ENCODE measurements at places on chromosomes 2 and 18. TPM values are rescaled to one million over a fixed set of nuclear protein-coding genes. Genes with fewer than 3 reads are reported as not detected.

DNA sequence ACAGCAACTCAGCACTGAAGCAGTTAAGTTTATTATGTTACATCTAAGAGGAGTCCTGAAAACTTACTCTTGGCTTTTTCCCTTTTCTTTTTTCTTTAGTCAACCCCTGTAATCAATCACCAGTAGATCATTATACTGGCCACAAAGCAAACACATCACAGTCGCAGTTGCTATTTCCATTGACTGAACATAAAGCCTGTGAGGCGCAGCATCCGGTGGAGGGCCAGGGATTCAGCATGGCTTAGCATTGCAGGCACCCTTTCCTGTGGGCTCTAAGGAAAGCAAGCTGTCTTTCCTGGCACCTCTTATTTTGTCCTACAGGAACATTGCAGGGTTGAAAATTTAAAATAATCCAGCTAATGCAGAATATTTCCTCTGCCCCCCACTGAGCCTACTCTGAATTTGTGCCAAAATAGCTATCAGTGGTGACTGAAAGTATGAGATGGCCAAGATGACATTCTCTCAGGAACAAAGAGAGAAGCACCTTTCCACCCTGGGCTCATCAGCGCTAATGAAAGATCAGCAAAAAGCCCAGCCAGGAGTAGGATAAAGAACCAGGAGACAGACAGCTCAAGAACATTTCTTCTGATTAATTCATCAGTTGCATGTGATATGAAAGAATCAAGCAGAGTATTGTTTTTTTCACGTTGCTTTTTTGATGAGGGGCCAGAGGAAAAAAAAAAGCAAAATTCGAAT is 85.3 kb upstream of the SULT1C3 start:
- no peak overlapping the region for H3K4me3 ChIP-seq
- H3K4me1 ChIP-seq: no peaks in the 10 kb centered on the region
- no peaks in the 10 kb centered on the region for H3K36me3 ChIP-seq
- H3K27me3 ChIP-seq: no peaks in the 10 kb centered on the region

DNA sequence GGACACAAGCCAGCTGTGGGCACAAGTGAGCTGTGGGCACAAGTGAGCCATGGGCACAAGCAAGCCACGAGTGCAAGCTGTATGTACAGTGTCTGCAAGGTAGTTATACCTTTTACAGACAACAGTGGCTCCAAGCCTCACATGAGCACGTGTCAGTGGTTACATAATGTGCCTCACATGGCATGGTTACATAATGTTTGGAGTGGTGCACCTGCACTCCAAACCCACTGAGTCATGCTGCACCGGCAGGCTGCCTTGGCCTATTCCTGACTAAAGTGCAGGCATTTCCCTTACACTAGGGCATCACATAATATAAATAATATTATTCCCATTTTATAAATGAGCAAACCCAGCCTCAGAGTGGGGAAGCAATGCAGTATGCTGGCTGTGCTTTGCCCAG is 62.6 kb downstream of the MARCO start:
- peaks cover under 1% of the 10 kb centered on the region for H3K27me3 ChIP-seq
- H3K4me1 ChIP-seq: no peaks in the 10 kb centered on the region
- no peaks in the 10 kb centered on the region for H3K36me3 ChIP-seq
- no peak overlapping the region for H3K27ac ChIP-seq
- H3K4me3 ChIP-seq: no peak overlapping the region

TCF7L1 gene
- 3.7 TPM for polyA plus RNA-seq

CYP27C1 gene
- not detected for polyA plus RNA-seq

- H3K4me1 ChIP-seq: no peaks in the 10 kb centered on the region
- no peak overlapping the region for H3K27ac ChIP-seq
- no peaks in the 10 kb centered on the region for H3K36me3 ChIP-seq
- DNase-seq: no peak
Measured at GRCh38 chr18:76750917-76751890, 71.2 kb upstream of the ZNF236 start.

DNA sequence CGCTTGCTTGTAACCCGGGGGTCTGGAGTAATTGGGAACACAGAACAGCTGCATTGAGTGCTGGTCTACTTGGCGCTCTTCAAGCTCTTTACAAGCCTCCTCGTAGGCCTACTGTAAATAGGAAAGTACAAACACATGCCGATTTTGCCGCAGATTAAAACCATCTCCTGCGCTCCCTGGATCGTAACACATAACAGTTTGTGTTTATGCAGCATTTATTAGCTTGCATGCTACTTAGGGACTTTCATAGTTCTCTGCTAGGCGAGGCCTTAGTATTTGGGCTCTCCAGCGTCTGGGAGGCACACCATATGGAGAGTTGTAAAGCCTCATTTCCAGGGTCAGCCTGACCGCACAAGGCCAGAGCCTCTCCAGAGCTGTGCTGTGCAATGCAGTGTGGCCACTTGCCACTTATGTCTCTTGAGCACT is 84.0 kb upstream of the HAAO start:
- no peaks in the 10 kb centered on the region for H3K27me3 ChIP-seq
- no peak overlapping the region for H3K27ac ChIP-seq
- H3K4me3 ChIP-seq: no peak overlapping the region

GKN1 gene
- not detected for polyA plus RNA-seq

NOL4 gene
- polyA plus RNA-seq: 0.49 TPM

DNA sequence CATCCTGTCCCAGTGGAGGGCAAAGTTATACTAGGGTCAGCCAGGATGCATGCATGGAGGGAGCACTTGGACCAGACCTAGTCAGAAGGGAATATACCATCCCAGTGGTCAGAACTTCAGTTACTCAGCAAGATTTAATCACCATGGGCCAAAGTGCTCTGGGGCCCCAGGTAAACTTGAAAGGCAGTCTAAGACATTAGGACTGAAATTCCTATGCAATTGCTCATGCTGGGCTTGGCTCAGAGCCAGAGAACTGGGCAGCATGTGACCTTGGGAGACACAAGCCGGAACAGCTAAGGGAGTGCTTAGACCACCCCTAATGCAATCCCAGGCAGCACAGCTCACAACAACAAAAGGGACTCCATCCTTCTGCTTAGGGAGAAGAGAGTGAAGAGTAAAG is 401.3 kb downstream of the KCNJ3 start:
- H3K27me3 ChIP-seq: no peaks in the 10 kb centered on the region
- no peak overlapping the region for H3K4me3 ChIP-seq
- DNase-seq: no peak
- H3K36me3 ChIP-seq: no peaks in the 10 kb centered on the region
- no peaks in the 10 kb centered on the region for H3K4me1 ChIP-seq
- H3K27ac ChIP-seq: no peak overlapping the region

DNA sequence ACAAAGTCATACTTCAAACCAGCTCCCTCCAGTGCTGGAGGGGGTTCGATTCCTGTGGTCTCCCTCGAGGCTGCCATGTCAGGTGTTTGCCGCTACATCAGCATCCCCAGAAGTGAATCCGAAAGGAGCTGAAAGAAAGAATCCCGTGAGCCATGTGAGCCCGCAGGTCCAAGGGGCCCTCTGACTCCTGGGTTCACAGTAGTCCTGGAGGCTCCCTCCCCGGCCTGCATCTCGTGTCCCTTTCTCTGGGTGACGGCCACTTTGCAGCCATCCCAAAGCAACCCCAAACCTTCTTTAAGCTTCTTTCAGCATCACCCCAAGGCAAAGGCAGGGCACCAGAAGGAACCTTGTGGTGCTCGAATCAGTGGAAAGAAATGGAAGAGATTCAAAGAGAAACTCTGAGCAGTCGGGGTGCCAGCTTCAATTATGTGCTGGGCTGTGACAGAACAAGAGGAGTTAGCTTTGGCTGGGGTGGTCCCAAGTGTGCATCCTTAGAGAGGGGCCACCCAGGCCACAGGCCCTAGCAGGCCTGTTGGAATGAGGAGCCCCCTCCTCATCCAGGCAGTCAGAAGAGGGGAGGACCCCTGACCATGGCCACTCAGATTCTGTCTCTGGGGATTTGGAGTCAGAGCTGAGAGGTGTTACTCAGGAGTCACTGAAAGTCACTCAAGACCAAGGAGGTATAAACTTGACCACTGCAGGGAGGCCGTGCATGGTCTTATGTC is 59.7 kb downstream of the CIB4 start:
- no peak overlapping the region for H3K27ac ChIP-seq
- H3K4me3 ChIP-seq: no peak overlapping the region
- no peaks in the 10 kb centered on the region for H3K36me3 ChIP-seq
- DNase-seq: peak; percentile 11
- H3K27me3 ChIP-seq: peaks cover 63% of the 10 kb centered on the region

DNA sequence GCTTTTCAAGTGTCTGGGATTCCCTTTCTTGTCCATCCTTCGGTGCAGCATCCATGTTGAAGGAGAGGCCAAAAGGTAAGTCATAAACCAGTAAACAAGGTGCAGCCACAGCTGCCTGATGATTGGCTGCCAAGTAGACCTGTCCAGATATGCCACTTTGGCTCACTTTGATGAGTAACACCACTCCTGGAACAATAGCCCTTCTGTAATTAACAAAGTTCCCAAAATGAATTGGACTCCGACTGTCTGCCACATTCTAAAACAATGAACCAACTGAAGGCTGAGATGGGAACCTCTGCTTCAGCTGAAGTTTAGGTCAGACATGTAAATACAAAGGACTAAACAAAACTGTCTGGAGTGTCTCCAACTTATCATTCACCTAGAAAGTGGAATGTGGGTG is 82.2 kb upstream of the LGALSL start:
- no peaks in the 10 kb centered on the region for H3K4me1 ChIP-seq
- H3K27me3 ChIP-seq: peaks cover 17% of the 10 kb centered on the region
- DNase-seq: no peak

GRCh38 chr2:111030945-111031344 is 89.8 kb upstream of the BCL2L11 start:
- no peaks in the 10 kb centered on the region for H3K4me1 ChIP-seq
- H3K4me3 ChIP-seq: no peak overlapping the region
- no peak for DNase-seq
- peaks cover 7% of the 10 kb centered on the region for H3K27me3 ChIP-seq
- no peaks in the 10 kb centered on the region for H3K36me3 ChIP-seq

ARHGAP25 gene
- polyA plus RNA-seq: not detected

- peak; percentile 14 for DNase-seq
- H3K36me3 ChIP-seq: peaks cover 16% of the 10 kb centered on the region
- H3K4me1 ChIP-seq: no peaks in the 10 kb centered on the region
Measured at GRCh38 chr2:118095610-118096009, 7.3 kb downstream of the INSIG2 start.

HAAO gene
- polyA plus RNA-seq: not detected

DNA sequence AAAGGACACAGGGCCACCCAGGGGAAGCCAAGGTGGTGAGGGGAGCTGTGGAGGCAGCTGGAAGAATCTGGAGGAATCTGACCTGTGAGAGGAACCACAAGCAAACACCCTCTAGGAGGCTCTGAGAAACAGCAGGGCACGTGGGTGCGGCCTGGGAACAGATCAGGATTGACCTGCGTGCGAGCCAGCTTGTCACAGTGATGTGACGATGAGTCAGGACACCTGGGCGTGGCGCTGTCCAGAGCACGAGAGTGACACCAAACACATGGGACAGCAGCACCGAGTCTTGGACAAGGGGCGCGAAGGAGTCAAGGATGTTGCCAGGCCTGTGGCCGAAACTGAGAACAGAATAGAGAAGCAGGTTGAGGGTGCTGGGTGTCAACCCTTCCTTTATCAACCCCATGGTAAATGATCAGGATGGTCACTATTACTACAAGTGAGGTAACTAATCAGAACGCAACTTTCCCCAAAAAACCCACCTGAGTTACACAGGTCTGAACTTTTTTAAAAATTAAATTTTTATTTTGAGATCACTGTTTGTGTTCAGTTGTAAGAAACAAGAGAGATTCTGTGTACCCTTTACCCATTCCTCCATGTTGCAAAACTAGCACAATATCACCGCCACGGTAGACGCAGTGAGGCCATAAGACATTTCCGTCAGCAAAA is 637 bp upstream of the SFT2D3 start:
- H3K4me1 ChIP-seq: peaks cover 6% of the 10 kb centered on the region
- H3K27ac ChIP-seq: peak overlapping the region; percentile 64
- no peak for DNase-seq
- H3K4me3 ChIP-seq: peak overlapping the region; percentile 60
- no peaks in the 10 kb centered on the region for H3K27me3 ChIP-seq
- H3K36me3 ChIP-seq: peaks cover 15% of the 10 kb centered on the region
